ENCODE measurements at places on chromosomes 6 and 20. TPM values are rescaled to one million over a fixed set of nuclear protein-coding genes. Genes with fewer than 3 reads are reported as not detected.

DNA sequence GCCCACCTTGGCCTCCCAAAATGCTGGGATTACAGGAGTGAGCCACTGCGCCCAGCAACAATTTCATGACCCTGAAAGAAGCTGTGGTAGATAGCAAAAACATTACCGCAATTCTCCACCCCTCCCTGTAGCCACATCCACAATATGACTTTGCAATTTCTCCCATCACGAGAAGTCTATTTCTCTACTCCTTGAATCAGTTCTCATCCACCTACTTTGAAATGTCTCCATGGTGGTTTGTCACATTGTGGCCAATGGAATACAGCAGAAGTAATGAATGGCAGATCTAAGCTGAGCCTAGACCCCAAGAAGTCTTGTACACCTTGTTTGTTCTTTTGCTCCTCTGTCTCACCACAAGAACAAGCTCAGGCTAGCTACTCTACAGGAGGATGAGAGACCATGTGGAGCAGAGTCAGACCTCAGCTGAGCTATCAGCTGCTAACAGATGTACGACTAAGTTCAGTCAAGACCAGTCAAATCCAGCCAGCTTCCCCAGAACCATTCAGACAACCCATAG lies 6.3 kb downstream of the OXT start:
- no peak for DNase-seq

- DNase-seq, result no peak
Observed at GRCh38 chr20:24357177-24357576, 112.3 kb upstream of the SYNDIG1 start.

GRCh38 chr6:158311626-158312025 lies 639 bp upstream of the TULP4 start:
- no peak for DNase-seq

The BNIP5 gene
- not detected for total RNA-seq

The GCNT2 gene
- 8.0 TPM for total RNA-seq

GRCh38 chr6:71967436-71967835 lies 81.1 kb downstream of the RIMS1 start:
- no peak for DNase-seq

The FAM184A gene
- total RNA-seq, result 23.2 TPM

The NKX2-2 gene
- not detected for total RNA-seq

DNA sequence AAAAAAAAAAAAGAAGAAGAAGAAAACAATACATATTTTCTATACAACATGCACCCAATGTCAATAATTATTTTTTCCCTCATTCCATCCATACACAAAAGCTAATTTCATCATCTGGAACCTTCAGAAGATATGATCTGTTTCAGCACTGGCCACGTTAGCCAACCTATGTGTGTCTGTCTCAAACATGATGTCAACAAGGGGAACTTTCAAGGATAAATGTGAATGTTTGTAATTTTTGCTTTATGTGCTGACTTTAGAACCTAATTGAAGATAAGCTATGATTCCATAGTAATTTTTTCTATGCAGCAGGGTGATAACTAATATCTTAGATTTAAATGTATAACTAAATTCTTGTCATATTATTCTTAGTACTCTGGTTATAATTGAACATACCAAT lies 37.9 kb downstream of the IPCEF1 start:
- DNase-seq, result no peak

The MEI4 gene
- 3.4 TPM for total RNA-seq

The ADAM33 gene
- total RNA-seq, result 9.1 TPM

DNA sequence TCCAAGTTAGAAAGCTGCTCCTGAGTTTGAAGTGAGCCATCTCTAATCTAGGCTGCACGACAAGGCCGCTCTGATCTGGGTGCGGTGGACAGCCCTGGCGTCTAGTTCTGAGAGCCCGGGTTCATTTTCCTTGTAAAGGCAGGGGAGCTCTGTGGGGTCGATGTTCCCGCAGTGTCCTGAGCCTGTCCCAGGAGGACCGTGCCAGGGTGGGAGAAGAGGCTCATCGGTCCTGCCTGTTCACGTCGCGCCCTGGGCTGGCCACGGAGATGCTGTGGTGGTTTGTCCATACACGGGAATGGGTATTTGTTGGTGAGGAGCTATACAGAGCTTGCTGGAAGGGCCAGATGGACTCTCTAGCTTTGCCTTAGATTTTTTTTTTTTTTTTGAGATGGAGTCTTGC lies 27.0 kb downstream of the PSMG4 start:
- no peak for DNase-seq

DNA sequence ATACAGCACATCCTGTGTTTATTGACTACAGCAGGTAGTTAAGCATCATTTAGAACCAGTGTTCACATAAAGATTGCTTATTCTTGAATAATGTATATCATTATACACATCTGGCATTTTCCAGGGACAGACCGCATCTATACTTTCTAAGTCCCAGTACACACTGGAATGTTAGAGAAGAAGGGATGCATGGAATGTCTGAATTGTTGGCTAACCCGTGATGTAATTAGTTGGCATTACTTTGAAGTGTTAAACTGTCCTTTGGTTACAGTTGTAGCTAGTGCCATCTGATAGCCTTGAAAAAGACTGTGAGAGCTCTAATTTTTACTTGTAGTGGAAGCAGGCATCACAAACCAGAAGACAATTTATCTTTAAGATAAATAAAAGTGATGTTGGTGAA lies 29.8 kb upstream of the MCHR2 start:
- no peak for DNase-seq

GRCh38 chr6:158066136-158066781 lies 84.6 kb downstream of the SYNJ2 start:
- no peak for DNase-seq

GRCh38 chr20:38673261-38673660 lies 51.0 kb upstream of the SLC32A1 start:
- DNase-seq, result no peak

DNA sequence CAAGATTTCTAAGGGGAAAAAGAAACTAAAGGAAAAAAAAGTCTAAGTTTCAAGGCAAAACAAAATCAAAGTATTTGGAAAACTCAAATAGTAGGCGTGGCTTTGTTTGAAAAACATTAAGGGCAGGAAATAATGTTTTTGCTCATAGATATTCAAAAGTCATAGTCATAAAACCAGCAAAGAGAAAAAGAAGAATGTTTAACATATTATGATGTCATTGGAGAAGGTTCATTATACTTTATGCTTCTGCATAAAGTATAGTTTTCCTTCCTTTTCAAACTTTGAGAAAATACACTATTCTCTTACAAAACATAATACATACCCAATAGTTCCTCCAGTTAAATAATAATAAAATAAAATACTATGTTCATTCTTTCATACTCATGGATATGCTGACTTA lies 13.7 kb downstream of the USP49 start:
- no peak for DNase-seq

The AVP gene
- not detected for total RNA-seq

The PDYN gene
- total RNA-seq, result not detected
